SK-N-DZ (cell line): ENCODE measurements at places on chromosomes 4 and X.

- no peak for DNase-seq
Measured at GRCh38 chr4:132344924-132345828, 803.9 kb upstream of the PCDH10 start.

- no peak for DNase-seq
Measured at GRCh38 chr4:184385705-184386141, 88.6 kb downstream of the IRF2 start.

- DNase-seq, result no peak
Measured at GRCh38 chrX:7283741-7284140, 135.8 kb upstream of the PUDP start.

DNA sequence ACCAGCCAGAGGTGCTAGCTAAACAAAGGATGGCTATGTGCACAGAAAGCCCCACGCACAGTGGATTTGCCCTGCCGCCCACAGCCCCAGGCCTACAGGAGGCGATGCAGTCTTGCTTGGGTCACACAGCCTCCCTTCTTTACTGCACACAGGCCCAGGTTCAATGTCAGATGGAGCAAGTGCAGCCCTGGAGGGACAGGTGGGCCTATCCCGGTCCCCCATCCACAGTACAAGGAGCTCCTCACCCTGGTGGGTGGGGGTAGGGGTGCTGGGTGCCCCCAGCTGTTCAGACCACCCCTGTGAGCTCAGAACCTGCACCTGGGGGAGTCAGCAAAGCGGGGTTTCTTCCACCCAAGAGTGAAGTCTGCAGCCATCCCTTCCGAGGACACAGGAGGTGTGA lies 87.8 kb downstream of the WFS1 start:
- no peak for DNase-seq

DNA sequence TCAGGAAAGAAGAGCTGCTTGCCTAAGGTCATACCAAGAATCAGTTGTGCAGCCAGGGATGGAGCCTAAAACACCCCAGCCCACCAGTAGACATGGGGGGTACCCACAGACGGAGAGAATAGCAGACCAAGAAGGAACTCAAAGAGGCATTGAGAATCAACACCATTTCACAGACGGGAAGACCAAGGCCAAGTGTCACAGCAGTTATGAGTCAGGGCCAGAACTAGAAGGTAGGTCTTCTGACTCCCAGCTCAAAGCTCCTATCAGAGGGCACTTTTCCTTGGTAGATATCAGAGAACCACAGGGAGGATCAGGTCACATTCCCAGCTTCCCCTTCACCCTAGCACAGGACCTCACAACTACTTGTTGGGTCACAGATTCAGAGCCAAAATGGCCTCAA lies 14.5 kb downstream of the OTUD5 start:
- DNase-seq, result no peak

GRCh38 chr4:137647375-137647774 lies 115.1 kb upstream of the PCDH18 start:
- DNase-seq, result no peak

- DNase-seq, result no peak
Measured at GRCh38 chr4:145681518-145681917, 1.6 kb downstream of the C4orf51 start.
